ENCODE measurements at places on chromosomes 1 and 21.

- peak; percentile 52 for DNase-seq
Measured at GRCh38 chr1:97920276-97920831, 480 bp downstream of the DPYD start.

- DNase-seq = no peak
Measured at GRCh38 chr1:21344750-21345443, 54.6 kb upstream of the ECE1 start.

- DNase-seq = no peak
Measured at GRCh38 chr1:225657462-225657989, 4.6 kb upstream of the ENAH start.

DNA sequence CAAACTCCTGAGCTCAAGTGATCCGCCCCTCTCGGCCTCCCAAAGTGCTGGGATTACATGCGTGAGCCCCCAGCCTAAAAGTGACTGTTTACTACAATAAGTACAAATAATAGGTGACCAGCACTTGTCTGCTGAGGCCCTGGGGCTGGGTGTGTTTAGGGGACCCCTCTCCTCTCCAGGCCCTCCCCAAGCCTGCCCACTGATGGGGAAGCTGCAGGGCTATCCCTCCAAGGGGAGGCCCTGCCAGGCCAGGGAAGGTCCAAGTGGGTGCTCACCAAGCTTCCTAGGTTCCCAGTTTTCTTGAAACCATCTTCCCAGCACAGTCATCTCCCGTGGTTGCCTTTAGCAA lies 60.7 kb downstream of the H3-3A start:
- DNase-seq = no peak

- no peak for DNase-seq
Measured at GRCh38 chr1:87146538-87146937, 182.1 kb upstream of the LMO4 start.

- no peak for DNase-seq
Measured at GRCh38 chr1:156664046-156664766, 13.0 kb downstream of the NES start.

Data from inflammatory macrophage (primary cell).